Spinal cord (tissue), 10 donors: ENCODE measurements at places on chromosomes 2 and 18.

GRCh38 chr2:139142252-139142880 lies 362.2 kb upstream of the NXPH2 start:
- DNase-seq: no peak

DNA sequence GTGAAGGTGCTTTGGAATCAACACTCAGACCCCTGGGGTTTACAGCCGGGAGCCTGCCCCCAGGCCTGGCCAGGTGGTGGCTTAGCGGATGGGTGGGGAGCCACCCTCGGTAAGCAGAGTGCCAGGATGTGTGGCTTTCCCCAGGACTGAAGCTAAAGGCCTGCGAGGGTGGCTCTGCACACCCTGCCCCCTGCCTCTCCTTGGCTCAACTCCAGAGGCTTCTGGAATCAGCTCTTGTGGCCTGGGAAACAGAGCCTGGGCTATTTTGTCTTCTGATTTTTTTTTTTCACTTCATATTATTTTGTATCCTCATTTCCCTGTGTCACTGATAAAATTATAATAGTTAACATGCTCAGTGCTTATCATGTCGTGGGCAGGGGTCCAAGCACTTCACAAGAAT lies 79.8 kb downstream of the RHOB start:
- no peak for DNase-seq

GRCh38 chr18:33181016-33181415 lies 259.5 kb downstream of the CCDC178 start:
- no peak for DNase-seq

GRCh38 chr18:10241579-10241978 lies 212.9 kb upstream of the APCDD1 start:
- DNase-seq: no peak

- DNase-seq: no peak
Measured at GRCh38 chr2:69181806-69182427, 168.9 kb downstream of the ANTXR1 start.

DNA sequence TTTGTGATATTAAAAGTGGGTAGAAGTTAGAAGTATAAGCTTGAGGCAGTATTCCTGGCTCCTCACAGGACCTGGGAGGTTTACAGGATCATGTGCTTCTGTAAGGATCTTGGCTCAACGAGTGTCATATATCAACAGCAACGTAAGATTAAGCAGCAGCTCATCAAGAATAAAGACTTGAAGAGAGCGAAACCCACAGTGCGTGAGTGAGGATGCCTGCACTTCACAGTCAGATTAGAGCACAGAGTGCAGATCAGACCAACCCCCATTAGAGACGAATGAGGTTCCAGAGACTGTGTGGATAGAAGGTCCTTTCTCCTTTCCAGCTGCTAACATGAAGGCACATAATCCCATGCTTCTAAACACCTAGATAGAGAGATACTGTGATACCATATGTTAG lies 1656.7 kb upstream of the NXPH2 start:
- no peak for DNase-seq

GRCh38 chr2:147554521-147555107 lies 290.2 kb upstream of the ACVR2A start:
- no peak for DNase-seq
